Heart left ventricle (tissue), 16 donors: ENCODE measurements at places on chromosomes 5 and 9. TPM values are rescaled to one million over a fixed set of nuclear protein-coding genes. Genes with fewer than 3 reads are reported as not detected.

DNA sequence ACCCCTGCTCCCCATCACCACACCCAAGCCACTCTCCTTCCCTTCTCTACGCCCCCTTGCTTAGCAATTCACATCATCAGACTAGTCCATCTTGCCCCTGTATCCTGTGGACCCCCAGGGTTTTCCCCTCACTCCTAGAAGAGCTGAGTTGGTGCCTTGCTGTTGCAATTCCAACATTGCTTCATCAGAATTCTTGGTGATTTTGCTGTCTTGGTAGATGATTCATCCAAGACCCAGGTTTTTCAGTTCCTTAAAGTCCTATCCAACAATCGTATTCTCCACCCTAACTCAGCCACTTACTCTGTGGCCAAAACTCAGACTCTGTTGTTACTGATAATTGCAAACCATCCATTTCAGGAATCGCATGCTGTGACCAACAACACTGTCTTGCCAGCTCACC lies 21.4 kb upstream of the CCNJL start:
- DNase-seq = no peak

NAIP gene
- total RNA-seq = 5.0 TPM

LVRN gene
- total RNA-seq = 0.13 TPM

C9orf152 gene
- not detected for total RNA-seq

JAKMIP2 gene
- 0.07 TPM for total RNA-seq

PPP3R2 gene
- not detected for total RNA-seq

PNPLA7 gene
- total RNA-seq = 5.5 TPM

GRCh38 chr5:8505196-8505595 lies 636.2 kb downstream of the MTRR start:
- no peak for DNase-seq

GRCh38 chr5:117337064-117337749 lies 762.6 kb upstream of the SEMA6A start:
- DNase-seq = no peak

GRCh38 chr5:1860949-1861348 lies 21.8 kb downstream of the IRX4 start:
- DNase-seq = peak; percentile 33

PCDHGA9 gene
- 3.2 TPM for total RNA-seq

ADRA1B gene
- total RNA-seq = 1.1 TPM

GRCh38 chr5:151258201-151258611 lies 5.2 kb downstream of the GM2A start:
- no peak for DNase-seq

GRCh38 chr9:91776409-91777291 lies 173.4 kb downstream of the ROR2 start:
- DNase-seq = no peak

DNA sequence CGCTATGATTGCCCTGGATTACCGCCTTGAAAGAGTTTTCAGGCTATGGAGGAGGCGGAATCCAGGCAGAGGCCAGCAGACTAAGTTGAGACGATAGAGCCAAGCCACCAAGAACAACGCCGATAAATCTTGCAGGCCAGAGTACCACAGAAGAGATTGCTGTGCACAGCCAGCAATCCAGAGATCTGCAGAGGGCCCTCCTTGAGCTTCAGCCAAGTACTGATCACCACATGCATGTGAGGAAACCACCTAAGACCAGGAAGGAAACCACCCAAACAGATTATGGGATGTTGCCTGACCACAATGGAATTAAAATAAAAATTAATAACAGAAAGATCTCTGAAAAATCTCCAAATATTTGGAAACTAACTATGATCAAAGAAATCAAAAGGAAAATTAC lies 74.9 kb downstream of the GCNT4 start:
- DNase-seq = no peak
